ENCODE measurements at places on chromosomes 3 and 15.

DNA sequence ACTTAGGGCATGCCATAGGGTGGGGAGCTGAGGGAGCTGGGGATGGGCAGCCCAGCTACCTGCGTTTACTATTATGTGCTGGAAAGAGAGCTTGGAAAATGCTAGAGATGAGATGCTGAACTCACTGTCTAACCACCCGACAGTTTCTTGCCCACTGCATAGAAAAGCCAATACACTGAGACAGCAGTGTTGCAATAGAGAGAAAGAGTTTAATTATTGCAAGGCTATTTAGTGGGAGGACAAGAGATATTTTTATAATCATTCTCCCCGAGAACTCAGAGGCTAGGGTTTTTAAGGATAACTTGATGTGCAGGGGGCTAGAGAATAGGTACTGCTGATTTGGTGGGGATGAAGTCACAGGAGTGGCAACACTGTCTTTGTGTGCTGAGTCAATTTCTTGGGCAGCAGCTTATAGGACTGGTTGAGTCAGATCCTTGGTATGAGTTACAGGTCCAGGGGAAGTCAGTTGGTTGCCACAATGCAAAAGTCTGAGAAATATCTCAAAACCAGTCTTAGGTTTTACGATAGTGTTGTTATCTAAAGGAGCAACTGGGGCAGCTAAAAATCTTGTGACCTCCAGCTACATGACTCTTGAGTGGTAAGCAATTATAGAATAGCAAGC is 205.9 kb downstream of the GABRG3 start:
- no peak for DNase-seq

DNA sequence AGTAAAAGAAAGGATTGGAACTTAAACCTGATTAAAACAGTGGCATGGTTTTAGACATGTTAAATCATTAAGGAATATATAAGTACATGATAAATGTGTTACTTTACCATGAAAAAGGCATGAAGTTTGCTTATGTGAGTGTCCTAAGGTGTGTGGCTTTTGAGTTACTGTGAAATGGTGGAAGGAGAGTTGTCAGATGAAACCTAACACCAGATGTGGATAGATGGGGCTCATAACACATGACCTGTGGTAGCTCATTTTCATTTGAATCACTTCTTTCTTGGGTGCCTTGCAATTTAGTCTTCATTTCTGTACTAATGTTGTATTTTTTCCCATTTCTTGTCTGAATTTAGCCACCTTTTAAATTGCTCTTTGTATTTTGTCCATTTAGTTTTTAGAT is 13.0 kb downstream of the MEF2A start:
- DNase-seq: no peak

- DNase-seq: no peak
These were observed 69.2 kb downstream of the ISG20 start for GRCh38 chr15:88707771-88708654.

DNA sequence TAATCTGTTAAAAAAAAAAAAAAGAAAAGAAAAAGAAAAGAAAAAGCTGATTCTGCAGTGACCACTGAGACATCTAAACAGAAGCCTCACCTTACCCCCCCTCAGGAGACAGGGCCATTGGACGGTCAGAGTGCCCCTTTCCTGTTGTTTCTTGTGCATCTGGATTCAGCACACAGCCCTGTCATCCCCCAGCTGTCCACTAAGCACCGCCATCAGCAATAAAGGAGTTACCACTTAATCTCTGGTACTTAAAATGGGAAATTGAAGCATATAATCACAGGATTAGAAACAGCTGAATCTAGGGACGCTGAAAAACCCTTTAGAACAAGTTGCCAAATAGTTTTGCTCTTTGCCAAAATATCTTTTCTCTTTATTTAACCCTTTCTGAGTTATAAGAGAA is 62.5 kb downstream of the TRIM69 start:
- DNase-seq: no peak

DNA sequence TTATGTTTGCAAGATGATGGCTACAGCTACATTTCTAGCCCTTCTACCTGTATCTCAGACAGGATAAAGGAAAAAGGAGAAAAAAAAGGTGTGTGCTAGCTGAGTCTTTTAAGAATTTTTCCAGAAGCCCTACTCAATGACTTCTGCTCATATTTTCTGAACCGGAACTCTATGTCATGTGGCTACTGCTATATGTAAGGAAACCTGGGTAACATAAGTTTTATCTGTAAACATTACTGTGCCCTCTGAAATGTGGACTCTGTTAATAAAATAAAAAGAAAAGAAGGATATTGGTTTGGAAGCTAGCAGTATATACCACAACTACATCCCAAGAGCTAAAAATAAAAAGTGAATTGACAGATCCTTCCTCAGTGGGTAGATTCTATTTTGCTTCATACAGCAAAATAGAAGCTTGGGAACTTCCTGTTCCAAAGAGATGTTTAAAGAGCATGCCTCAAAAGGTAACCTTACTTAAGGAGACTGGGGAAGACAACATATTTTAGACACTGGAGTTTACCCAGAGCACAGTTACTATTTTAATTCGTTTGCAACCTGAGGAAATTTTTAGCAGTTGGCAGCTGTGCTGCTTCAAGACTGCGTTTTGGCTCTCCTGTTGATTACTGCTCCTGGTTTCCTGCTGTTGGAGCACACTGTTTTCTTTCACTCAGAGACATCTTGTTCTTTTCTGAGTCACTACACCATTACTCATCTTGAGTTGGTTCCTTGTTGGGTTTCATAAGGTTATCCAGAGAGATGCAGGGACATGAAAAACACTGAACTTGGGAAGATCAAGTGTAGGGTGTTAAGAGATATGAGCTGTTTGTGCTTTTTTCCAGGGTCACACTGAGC is 280.7 kb downstream of the NFKBIZ start:
- DNase-seq: peak; percentile 34

DNA sequence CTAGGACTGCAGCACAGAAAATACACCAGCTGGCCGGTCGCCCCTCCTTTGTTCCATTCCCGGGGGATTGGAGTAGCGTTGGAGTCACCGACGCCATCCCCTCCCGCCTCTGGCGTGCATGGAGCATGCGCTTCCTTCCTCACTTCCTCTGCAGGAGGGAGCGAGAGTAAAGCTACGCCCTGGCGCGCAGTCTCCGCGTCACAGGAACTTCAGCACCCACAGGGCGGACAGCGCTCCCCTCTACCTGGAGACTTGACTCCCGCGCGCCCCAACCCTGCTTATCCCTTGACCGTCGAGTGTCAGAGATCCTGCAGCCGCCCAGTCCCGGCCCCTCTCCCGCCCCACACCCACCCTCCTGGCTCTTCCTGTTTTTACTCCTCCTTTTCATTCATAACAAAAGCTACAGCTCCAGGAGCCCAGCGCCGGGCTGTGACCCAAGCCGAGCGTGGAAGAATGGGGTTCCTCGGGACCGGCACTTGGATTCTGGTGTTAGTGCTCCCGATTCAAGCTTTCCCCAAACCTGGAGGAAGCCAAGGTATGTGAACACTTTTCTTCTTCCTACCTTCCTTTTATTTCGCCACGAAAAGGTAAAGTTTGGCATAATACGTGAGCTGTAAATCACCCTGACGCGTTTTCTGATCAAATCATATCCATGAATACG is at the start of gene SCG3:
Gene SCG3 (plus strand): TSS at position 201 of the 661 bp plus-strand sequence. CDS start 253 bp downstream, at position 454.
- DNase-seq: no peak

- DNase-seq: no peak
These were observed 10.4 kb downstream of the TEX264 start for GRCh38 chr3:51681453-51681852.

GRCh38 chr3:124633524-124633923 is 96.7 kb upstream of the UMPS start:
- DNase-seq: no peak

- no peak for DNase-seq
These were observed 136.0 kb upstream of the RAP2B start for GRCh38 chr3:153026026-153026425.

- DNase-seq: no peak
These were observed 44.5 kb upstream of the PDZRN3 start for GRCh38 chr3:73669260-73669659.

DNA sequence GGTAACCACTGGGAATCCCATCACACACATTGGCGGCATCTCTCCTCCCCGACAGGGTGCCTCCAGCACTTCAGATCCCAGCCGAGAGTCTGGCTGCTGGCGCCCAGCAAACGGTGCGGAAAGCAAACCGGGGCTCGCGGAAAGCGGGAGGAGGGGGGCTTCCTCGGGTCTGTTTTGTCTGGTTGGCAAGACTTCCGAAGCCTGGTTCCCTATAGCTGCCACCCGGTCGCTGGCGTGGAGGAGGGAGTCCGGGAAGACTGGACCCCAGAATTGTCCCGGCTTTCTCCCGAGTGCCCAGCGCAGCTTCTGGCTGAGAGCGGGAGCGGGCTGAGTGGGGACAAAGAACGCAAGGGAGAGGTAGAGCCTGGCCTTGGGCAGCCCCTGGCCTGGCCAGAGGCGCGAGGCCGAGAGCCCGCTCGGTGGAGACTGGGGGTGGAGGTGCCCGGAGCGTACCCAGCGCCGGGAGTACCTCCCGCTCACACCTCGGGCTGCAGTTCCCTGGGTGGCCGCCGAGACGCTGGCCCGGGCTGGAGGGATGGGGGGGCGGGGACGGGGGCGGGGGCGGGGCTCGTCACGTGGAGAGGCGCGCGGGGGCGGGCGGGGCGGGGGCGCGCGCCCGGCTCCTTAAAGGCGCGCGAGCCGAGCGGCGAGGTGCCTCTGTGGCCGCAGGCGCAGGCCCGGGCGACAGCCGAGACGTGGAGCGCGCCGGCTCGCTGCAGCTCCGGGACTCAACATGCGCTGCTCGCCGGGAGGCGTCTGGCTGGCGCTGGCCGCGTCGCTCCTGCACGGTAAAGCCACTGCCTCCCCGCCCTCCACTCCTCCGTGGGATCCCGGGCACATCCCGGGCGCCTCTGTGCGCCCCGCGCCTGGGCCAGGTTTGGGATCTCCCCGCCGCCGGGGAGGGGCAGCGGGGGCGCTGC is at the start of gene CHRNA7:
Gene CHRNA7 (plus strand): TSS at position 654 of the 920 bp plus-strand sequence. CDS start 80 bp downstream, at position 734.
- DNase-seq: peak; percentile 19

DNA sequence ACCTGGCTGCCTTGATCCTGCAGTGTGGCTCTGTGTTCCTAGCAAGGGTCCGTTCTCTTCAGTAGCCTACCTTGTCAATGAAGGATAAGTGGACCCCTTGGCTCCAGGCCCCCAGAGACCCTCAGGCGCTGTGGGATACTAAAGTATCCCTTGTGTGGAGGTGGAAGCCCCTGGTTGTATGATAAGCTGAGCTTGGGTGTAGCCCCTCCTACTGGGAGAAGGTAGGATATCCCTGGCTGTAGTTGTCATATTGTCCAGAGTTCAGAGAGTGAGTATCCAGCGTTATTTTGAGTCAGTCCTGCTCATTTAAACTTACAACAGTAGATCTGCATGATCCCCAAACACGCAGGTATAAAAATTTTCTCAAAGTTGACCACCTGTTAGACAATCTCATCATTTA is 496.8 kb downstream of the CNTN4 start:
- DNase-seq: no peak

DNA sequence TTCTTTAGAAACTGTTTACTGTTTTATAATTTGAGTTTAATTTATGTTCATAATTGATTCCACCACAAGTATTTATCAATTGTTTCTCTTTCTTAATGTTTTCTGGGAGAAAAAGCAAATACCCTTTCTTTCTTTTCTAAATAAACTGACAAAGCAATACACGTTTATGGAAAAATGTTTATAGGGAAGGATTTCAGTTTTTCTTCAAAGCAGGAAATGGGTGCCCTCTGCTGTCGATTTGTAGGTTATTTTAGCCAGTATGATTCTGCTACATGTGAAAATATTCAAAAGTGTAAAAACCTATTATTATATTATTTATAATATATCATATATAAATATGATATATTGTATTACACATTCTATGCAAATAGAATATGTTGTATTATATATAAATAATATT is 921.0 kb upstream of the ROBO1 start:
- no peak for DNase-seq

DNA sequence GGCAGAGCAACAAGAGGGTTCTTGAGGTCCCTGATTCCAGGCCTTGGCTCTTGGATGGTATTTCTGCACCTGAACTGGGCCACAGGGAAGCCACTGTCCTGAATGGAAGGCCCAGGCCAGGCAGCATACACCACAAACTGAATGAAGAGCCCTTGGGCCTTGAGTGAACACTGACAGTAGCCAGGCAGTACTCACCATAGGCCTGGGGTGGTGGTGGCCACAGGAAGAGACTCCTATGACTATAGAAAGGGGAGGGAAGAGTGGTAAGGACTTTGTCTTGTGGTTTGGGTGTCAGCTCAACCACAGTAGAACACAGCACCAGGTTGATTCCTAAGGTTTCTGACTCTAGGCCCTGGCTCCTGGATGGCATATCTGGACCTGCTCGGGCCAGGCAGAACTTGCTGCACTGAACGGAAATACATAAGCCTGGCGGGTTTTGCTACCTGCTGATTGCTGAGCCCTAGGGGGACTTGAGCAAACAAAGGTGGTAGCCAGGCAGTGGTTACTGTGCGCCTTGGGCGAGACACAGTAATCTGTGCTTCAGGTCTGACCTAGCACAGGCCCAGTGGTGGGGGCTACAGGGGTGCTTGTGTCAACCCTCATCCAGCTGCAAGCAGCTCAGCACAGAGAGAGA is 241.4 kb downstream of the ISL2 start:
- no peak for DNase-seq

GRCh38 chr15:88493844-88494243 is 26.3 kb downstream of the MRPS11 start:
- no peak for DNase-seq

DNA sequence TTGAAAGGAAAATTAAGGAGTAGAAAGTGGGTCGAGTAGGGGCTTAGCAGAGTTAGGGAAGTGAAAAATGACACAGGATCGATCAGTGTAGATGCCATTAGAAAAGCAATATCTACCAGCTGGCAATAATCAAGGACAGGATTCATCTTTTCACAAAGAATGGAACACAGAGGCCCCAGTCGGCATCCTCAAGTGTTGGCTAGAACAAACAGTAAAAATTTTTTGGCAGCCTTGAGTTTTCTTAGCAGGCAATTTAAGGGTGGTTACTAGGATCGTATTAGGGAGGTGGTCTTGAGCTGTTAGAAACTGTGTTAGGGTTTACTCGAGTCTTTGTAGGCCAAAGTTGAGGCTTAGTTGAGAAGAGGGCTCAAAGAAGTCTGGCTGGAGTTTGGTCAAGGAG is 658.8 kb upstream of the SGO1 start:
- DNase-seq: no peak

- no peak for DNase-seq
These were observed 53.0 kb downstream of the C3orf80 start for GRCh38 chr3:160278210-160278609.

GRCh38 chr15:29690765-29691475 is 131.3 kb downstream of the TJP1 start:
- no peak for DNase-seq

GRCh38 chr3:134419214-134419959 is 45.1 kb upstream of the AMOTL2 start:
- no peak for DNase-seq

Data from amniotic stem cell (primary cell).